Diencephalon (tissue), 1 donor: ENCODE measurements at places on chromosomes 5 and 9. TPM values are rescaled to one million over a fixed set of nuclear protein-coding genes. Genes with fewer than 3 reads are reported as not detected.

ISL1 gene
- 20.3 TPM for total RNA-seq

HSD17B4 gene
- 209 TPM for total RNA-seq

ADAMTS13 gene
- total RNA-seq = 3.5 TPM

S1PR3 gene
- 8.3 TPM for total RNA-seq

TBCA gene
- total RNA-seq = 133 TPM
